Glutamatergic neuron (in vitro differentiated cells): ENCODE measurements at places on chromosomes 12 and 14.

- no peak for DNase-seq
- H3K27me3 ChIP-seq, result no peaks in the 10 kb centered on the region
- H3K4me1 ChIP-seq, result peaks cover 10% of the 10 kb centered on the region
- H3K27ac ChIP-seq, result no peak overlapping the region
- H3K4me3 ChIP-seq, result no peak overlapping the region
Measured at GRCh38 chr14:68139431-68140075, 320.0 kb downstream of the RAD51B start.

DNA sequence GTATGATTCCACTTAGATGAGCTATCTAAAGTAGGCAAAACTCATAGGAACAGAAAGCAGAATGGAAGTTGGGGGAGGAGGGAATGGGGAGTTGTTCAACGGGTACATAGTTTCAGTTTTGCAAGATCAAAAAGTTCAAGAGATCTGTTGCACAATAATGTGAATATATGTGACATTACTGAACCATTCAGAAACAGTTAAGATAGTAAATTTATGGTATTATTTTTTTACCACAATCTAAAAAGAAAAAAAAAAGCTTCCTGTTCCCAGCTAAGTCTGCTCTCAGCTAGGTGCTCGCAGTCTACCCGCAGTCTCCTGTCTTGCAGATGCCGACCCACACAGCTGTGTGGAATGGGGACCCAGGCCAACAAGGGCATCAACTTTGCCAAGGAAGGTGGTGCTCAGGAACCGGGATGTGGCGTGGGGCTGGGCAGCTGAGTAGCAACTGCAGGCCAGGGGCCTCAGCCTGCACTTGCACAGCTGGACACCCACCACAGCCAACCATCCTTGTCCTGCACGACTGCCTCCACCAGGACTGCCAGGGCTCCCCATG lies 15.3 kb upstream of the ANO6 start:
- H3K4me3 ChIP-seq, result no peak overlapping the region
- peaks cover 2% of the 10 kb centered on the region for H3K27me3 ChIP-seq
- H3K4me1 ChIP-seq, result no peaks in the 10 kb centered on the region
- H3K36me3 ChIP-seq, result no peaks in the 10 kb centered on the region
- no peak for DNase-seq

DNA sequence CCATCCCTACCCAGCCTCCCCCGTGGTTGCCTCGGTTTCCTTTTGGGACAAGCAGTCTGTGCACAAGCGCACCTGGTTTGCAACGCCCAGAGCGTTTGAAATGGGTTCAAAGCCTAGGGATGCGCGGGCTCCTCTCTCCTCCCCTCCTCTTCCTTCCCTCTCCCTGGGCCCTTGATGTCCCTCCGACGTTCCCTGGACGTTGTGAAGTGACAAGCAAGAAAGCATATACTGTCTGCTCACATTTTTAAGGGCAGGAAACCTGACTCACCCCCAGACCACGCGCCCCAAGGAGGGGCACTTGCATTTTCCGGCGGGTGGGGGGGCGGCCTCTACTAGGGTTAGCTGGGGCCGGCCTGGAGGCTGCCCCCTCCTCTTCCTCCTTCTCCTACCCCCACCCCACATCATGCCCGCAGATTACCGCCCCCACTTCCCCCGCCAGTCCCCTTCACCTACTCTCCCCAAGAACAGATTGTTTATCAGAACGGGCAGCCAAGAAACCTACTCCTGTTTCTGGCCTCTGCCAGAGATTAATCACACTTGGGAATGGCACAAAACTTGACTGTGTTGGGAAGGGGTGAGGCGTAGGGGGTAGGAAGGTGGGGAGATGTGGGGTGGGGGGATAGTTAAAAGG lies 9.5 kb upstream of the IRF2BPL start:
- DNase-seq, result no peak
- H3K4me1 ChIP-seq, result peaks cover 60% of the 10 kb centered on the region
- H3K27me3 ChIP-seq, result peaks cover 10% of the 10 kb centered on the region
- no peaks in the 10 kb centered on the region for H3K36me3 ChIP-seq
- peak overlapping the region; percentile 99 for H3K27ac ChIP-seq

GRCh38 chr12:131808744-131809371 lies 19.3 kb upstream of the MMP17 start:
- no peak for DNase-seq
- H3K4me1 ChIP-seq, result no peaks in the 10 kb centered on the region
- peaks cover 4% of the 10 kb centered on the region for H3K36me3 ChIP-seq
- no peak overlapping the region for H3K27ac ChIP-seq
- H3K4me3 ChIP-seq, result no peak overlapping the region

- peaks cover 9% of the 10 kb centered on the region for H3K4me1 ChIP-seq
- no peak overlapping the region for H3K27ac ChIP-seq
- no peaks in the 10 kb centered on the region for H3K27me3 ChIP-seq
- DNase-seq, result no peak
Measured at GRCh38 chr12:131119936-131120335, 166.2 kb downstream of the ADGRD1 start.

GRCh38 chr14:81432219-81432661 lies 32.1 kb upstream of the STON2 start:
- no peak for DNase-seq
- H3K27me3 ChIP-seq, result peaks cover 10% of the 10 kb centered on the region

GRCh38 chr14:32744811-32745445 lies 193.8 kb upstream of the NPAS3 start:
- H3K4me3 ChIP-seq, result no peak overlapping the region
- H3K4me1 ChIP-seq, result no peaks in the 10 kb centered on the region
- DNase-seq, result no peak
- no peak overlapping the region for H3K27ac ChIP-seq
- H3K36me3 ChIP-seq, result peaks cover 2% of the 10 kb centered on the region
- peaks cover 5% of the 10 kb centered on the region for H3K27me3 ChIP-seq

DNA sequence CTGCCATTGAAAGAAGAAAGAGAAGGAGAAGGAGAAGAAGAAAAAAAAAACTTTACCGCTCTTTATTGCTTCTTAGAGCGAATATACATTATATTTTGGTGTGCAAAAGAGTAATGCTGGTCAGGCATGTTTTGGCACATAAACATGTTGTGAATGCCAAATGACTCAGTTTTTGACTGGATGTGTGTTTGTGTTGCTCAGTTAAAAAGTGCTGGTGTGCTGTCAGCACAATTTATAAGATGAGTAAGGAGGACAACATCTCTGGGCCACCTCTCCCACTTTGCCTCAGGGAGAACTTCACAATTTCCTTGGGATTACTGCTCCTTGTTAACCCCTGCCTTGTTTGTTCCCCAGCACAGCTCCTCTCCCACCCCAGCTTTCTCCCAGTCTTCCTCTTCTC lies 584.8 kb downstream of the ETNK1 start:
- peaks cover under 1% of the 10 kb centered on the region for H3K36me3 ChIP-seq
- H3K27me3 ChIP-seq, result no peaks in the 10 kb centered on the region
- no peak for DNase-seq
- no peak overlapping the region for H3K27ac ChIP-seq

DNA sequence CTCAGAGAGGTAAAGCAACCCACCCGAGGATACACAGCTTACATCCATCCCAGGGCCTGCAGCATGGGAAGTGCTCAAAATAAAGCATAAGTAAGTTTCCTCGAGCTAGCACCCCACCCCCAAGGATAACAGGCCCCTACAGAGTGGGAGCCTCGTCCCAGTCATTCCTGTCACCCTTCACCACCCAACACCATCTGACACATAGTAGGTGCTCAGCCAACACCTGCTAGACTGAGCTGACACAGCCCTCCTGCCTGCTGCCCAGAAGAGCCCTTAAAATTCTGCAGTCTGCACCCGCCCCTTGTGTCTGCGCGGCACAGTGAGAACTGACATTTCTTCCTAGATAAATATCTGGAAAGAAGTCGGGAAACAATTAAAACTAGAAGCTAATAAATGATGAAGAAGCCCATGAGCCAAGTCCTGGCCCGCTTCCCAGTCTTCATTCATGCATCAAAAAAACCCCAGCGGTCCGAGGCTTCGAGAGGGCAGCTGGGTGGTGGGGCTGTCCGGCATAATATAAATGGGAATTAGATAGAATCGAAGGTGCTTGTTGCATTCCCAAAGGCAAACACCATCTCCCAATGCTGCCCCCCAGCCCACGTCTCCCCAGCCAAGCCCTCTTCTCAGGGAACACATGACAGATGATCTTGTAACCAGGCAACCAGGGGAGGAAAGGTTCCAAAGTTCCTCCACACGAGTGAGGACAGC lies 76.2 kb downstream of the BCL11B start:
- H3K4me3 ChIP-seq, result no peak overlapping the region
- no peak overlapping the region for H3K27ac ChIP-seq
- H3K4me1 ChIP-seq, result peaks cover 13% of the 10 kb centered on the region
- peaks cover 2% of the 10 kb centered on the region for H3K27me3 ChIP-seq
- DNase-seq, result no peak

- peaks cover 4% of the 10 kb centered on the region for H3K27me3 ChIP-seq
- H3K27ac ChIP-seq, result no peak overlapping the region
- DNase-seq, result no peak
- H3K4me1 ChIP-seq, result no peaks in the 10 kb centered on the region
- no peak overlapping the region for H3K4me3 ChIP-seq
Measured at GRCh38 chr12:125152463-125152862, 87.2 kb downstream of the AACS start.

GRCh38 chr14:75709207-75709812 lies 48.3 kb downstream of the TTLL5 start:
- peak; percentile 70 for DNase-seq
- no peak overlapping the region for H3K27ac ChIP-seq
- H3K4me3 ChIP-seq, result no peak overlapping the region
- H3K4me1 ChIP-seq, result no peaks in the 10 kb centered on the region
- no peaks in the 10 kb centered on the region for H3K27me3 ChIP-seq
- H3K36me3 ChIP-seq, result no peaks in the 10 kb centered on the region

- peaks cover 8% of the 10 kb centered on the region for H3K4me1 ChIP-seq
- no peak for DNase-seq
- H3K27ac ChIP-seq, result no peak overlapping the region
- H3K27me3 ChIP-seq, result peaks cover 14% of the 10 kb centered on the region
- peaks cover 4% of the 10 kb centered on the region for H3K36me3 ChIP-seq
- no peak overlapping the region for H3K4me3 ChIP-seq
Measured at GRCh38 chr14:104588066-104588857, 8.7 kb downstream of the C14orf180 start.

GRCh38 chr12:111673503-111673902 lies 12.3 kb downstream of the BRAP start:
- no peak overlapping the region for H3K27ac ChIP-seq
- no peaks in the 10 kb centered on the region for H3K4me1 ChIP-seq
- H3K27me3 ChIP-seq, result no peaks in the 10 kb centered on the region

DNA sequence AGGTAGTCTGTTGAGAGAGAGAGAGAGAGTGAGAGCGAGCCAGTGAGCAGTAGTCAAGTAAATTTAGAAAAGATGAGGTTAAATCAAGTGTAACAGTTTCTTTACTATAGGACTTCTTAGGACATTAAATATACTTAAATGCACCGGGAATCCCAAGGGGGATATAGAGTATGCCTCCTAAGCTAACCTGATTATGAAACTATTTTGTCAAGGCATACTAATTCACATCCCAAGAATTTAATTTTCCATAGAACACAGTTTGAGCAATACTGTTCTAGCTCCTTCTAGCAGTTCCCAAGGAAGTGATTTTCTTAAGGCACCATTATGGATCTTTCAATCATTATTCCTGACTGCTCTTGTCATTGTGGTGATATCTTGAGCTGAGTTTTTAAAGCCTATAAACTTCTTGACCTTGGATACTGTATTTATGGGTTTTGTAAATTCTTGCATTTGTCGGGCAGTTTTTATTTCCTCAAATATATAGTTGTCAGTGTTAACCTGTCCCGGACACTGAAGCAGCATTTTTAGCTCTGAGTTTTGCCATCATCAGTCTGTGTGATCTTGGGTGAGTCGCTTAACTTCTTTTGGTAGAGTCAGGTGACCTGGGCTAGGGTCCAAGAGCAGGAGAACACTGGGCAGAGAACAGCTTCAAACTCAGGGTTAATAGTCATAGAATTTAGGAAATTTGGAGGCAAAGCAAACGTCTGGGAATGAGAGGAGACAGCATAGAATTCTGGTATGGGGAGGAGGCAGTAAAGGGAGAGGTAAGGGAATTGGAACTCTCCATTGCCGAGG lies 196.5 kb upstream of the FRMD6 start:
- H3K4me1 ChIP-seq, result peaks cover 10% of the 10 kb centered on the region
- H3K36me3 ChIP-seq, result peaks cover 9% of the 10 kb centered on the region
- no peaks in the 10 kb centered on the region for H3K27me3 ChIP-seq
- H3K27ac ChIP-seq, result no peak overlapping the region
- H3K4me3 ChIP-seq, result no peak overlapping the region

GRCh38 chr14:51335531-51335930 lies 95.5 kb downstream of the TMX1 start:
- no peak overlapping the region for H3K4me3 ChIP-seq
- H3K36me3 ChIP-seq, result no peaks in the 10 kb centered on the region
- H3K27ac ChIP-seq, result no peak overlapping the region
- DNase-seq, result no peak
- H3K4me1 ChIP-seq, result peaks cover 4% of the 10 kb centered on the region

DNA sequence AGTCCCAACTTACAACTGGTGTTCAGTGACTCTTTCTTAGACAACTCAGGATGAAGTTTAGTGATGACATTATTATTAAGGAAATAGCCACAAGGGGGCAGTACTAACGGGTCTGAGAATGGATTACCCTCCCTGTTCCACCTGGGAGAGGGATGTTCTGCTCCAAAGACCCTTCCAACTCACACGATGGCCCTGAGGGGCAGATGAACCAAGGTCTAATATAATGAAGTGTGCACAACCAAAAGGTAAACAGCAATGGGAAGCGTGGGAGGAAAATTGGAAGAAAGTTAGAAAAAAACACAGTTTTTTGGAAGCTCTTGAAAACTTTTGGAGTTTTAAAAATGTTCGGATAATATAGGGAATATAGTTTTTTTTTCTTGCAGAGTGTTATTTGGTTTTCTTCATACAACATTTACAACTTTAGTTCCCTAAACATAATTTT lies 24.0 kb downstream of the FGF6 start:
- H3K27ac ChIP-seq, result no peak overlapping the region
- no peaks in the 10 kb centered on the region for H3K36me3 ChIP-seq
- H3K4me1 ChIP-seq, result peaks cover 9% of the 10 kb centered on the region
- H3K4me3 ChIP-seq, result no peak overlapping the region
- peaks cover 3% of the 10 kb centered on the region for H3K27me3 ChIP-seq

- peaks cover 7% of the 10 kb centered on the region for H3K36me3 ChIP-seq
- H3K27me3 ChIP-seq, result no peaks in the 10 kb centered on the region
- DNase-seq, result no peak
- no peak overlapping the region for H3K27ac ChIP-seq
- H3K4me1 ChIP-seq, result no peaks in the 10 kb centered on the region
Measured at GRCh38 chr12:82474181-82474797, 116.0 kb downstream of the METTL25 start.

GRCh38 chr14:34135492-34135891 lies 184.6 kb upstream of the EGLN3 start:
- no peak for DNase-seq
- H3K27me3 ChIP-seq, result no peaks in the 10 kb centered on the region
- no peak overlapping the region for H3K27ac ChIP-seq
- H3K36me3 ChIP-seq, result no peaks in the 10 kb centered on the region

DNA sequence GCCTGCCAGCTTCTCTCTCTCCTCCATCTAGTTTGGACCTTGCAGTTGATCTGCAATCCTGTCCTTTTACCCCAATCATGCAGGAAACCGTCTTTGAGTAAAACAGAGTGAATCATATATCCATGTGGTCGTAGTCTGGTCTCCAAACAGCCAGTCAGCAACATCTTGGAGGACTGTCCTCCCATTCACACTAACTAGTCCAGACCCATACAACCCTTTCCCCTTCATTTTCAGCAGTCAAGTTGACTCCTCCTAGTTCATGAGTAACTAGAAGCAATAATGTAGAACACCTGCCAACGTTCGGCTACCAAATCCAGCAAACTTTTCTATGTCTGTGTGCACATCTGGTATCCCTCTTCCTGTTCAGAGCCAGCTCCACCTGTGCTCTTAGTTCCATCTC lies 10.8 kb upstream of the BIN2 start:
- no peaks in the 10 kb centered on the region for H3K36me3 ChIP-seq
- H3K27me3 ChIP-seq, result peaks cover 2% of the 10 kb centered on the region
- H3K4me3 ChIP-seq, result no peak overlapping the region
- no peak for DNase-seq
- H3K4me1 ChIP-seq, result no peaks in the 10 kb centered on the region
